ENCODE measurements at places on chromosomes 11 and 22.

DNA sequence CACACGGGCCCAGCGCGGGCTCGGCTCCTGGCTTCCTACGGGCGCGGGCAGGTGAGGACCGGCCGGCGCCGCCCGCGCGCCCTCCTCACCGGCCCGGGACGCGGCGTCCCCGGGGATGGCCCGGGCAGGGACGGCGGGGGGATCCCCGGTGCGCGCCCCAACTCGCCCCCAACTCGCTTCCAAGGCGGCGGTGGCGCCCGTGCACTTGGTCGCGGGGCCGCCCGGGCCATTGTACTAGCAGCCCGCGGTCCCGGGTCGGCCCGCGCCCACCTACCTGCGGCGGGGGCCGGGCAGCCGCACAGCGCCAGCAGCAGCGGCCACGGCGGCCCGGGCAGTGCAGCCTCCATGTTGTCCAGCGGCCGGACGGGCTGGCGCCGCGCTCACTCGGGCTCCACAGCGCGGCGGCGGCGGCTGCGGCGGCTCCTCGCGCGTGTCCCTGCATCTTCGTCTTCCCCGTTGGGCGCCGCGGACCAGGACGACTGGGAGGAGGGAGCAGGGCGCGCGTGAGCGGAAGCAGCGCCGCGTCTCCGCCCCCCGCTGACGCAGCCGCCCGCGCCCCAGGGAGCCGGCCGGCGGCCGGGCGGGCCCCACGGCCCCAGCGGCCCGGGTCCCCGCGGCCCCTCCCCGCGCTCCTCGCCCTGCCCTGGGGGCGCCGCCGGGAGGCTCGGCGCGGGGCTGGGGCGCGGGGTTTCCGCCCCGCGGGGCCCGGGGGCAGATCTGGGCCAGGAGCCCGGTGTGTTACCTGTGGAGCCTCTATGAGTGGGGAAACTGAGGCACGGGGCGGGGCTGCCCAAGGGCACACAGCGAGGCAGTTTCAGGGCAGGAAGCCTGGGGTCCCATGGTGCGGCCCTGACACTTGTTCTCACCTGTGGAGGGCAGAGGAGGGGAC is 159.3 kb upstream of the GRK3 start:
- peak overlapping the region; percentile 69 for H3K4me3 ChIP-seq
- H3K4me1 ChIP-seq: peaks cover 46% of the 10 kb centered on the region
- H3K27ac ChIP-seq: peak overlapping the region; percentile 52
- DNase-seq: no peak
- H3K36me3 ChIP-seq: no peaks in the 10 kb centered on the region
- no peaks in the 10 kb centered on the region for H3K27me3 ChIP-seq

DNA sequence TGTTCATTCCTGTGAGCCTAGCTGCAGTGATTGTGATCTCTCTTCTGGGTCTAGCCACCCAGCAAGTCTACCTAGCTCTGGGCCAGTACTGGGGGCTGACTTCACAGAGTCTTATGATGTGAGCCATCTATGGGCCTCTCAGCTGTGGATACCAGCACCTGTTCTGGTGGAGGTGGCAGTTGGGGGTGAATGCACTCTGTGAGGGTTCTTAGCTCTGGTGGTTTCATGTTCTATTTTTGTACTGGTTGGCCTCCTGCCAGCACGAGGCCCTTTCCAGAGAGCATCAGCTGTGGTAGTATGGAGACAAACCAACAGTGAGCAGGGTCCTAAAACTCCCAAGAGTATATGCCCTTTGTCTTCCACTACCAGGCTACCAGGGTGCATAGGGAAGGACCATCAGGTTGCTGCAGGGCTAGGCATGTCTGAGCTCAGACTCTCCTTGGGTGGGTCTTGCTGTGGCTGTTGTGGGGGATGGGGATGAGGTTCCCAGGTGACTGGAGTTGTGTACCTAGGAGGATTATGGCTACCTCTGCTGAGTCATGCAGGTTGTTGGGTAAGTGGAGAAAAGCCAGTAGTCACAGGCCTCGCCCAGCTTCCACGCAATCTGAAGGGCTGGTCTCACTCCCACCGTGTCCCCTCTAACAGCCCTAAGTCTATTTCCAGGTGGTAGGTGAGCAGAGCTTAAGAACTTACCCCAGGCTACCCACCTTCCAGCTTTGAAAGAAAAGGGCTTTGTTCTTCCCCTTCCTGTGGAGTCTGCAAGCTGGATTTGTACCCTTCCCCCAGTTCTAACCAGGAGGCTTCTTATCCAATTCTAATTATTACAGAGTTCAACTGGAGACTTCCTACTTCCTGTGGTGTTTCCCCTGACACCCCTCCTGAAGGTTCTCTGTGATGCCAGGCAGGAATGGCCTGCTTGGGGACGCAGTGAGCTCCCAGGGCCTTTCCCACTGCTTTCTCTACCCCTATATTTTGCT is 250.7 kb downstream of the LUZP2 start:
- no peak overlapping the region for H3K27ac ChIP-seq
- no peaks in the 10 kb centered on the region for H3K36me3 ChIP-seq
- H3K4me3 ChIP-seq: no peak overlapping the region
- DNase-seq: no peak

GRCh38 chr11:126305699-126306098 is 1.8 kb downstream of the DCPS start:
- H3K4me3 ChIP-seq: no peak overlapping the region
- no peaks in the 10 kb centered on the region for H3K36me3 ChIP-seq
- peaks cover 50% of the 10 kb centered on the region for H3K4me1 ChIP-seq

GRCh38 chr11:75174781-75175370 is 24.0 kb downstream of the SLCO2B1 start:
- H3K36me3 ChIP-seq: no peaks in the 10 kb centered on the region
- no peaks in the 10 kb centered on the region for H3K4me1 ChIP-seq
- H3K27ac ChIP-seq: no peak overlapping the region
- H3K27me3 ChIP-seq: peaks cover 21% of the 10 kb centered on the region

DNA sequence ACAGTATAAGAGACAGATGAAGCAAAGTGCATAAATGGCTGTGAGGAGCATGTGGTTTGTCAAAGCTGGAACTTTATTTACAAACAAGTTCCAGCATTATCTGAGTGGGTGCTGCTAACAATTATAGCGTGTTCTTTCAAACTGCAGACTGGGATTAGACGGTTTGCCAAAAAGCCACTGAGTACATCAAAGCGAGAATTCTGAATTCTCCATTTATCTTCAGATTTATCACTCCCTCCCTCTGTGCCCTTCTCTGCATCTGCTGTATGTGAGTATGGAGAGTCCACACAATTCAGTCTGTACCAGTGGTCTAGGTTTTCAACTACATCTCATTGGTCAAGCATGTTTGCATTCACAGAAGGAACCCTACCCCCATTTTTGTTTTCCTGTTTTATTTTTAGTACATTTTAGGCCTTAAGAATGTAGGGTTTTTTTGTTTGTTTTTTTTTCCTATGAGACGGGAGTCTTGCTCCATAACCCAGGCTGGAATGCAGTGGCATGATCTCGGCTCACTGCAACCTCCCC is 18.1 kb upstream of the INCENP start:
- no peaks in the 10 kb centered on the region for H3K36me3 ChIP-seq
- no peak for DNase-seq
- no peak overlapping the region for H3K27ac ChIP-seq
- no peaks in the 10 kb centered on the region for H3K27me3 ChIP-seq
- no peak overlapping the region for H3K4me3 ChIP-seq

All from osteocyte (in vitro differentiated cells).